ENCODE measurements at places on chromosomes 1 and 21.

DNA sequence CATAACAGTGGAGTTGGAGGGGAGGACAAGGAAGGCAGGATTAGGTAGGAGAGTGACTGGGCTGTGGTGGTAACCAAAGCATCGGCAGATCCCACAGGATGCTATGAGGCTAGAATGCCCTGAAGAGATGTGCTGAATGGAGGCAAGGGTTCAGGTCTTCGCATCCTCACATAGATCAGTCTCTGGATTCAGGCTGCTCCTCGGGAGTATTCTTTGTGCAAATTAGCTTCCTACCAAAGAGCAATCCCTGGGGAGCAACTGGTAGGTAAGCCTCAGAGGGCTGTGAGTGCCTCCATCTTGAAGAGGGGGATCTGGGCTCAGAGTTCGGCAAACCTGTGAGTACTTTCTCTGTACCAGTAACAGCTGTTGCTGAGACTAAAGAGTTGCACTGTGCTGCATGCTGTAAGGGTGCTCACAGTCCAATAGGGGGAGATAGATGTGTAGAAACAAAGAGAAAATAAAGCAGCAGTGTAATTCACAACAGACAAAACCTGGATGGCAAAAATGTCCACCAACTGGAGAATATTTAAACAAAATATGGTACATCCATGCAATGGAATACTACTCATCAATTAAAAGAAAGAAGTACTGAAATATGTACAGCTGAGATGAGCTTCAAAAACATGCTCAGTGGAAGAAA is 322.4 kb upstream of the DEPDC1 start:
- peak; percentile 39 for ATAC-seq

- ATAC-seq: peak; percentile 55
These were observed 81.8 kb downstream of the CDC7 start for GRCh38 chr1:91582431-91582921.

DNA sequence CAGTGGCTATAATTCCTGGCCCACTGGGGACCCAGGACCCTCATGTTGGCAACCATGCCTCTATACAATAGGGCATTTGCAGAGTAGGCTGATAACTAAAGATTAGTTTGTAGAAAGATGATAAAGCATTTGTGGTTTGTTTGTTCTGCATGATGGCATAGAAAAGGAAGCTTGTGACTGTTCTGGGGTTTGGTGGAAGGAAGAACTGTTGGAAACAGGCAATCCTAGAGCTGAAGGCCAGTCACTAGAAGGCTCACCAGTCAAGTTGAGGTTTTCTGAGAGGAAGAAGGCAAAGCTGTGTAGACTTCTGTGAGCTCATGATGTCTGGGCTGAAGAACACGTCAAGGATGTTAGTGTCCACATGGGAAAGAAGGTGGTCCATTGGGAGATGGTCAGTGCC is 140.3 kb upstream of the VANGL1 start:
- no peak for ATAC-seq

GRCh38 chr21:15520811-15521643 is 208.8 kb upstream of the USP25 start:
- peak; percentile 66 for ATAC-seq

DNA sequence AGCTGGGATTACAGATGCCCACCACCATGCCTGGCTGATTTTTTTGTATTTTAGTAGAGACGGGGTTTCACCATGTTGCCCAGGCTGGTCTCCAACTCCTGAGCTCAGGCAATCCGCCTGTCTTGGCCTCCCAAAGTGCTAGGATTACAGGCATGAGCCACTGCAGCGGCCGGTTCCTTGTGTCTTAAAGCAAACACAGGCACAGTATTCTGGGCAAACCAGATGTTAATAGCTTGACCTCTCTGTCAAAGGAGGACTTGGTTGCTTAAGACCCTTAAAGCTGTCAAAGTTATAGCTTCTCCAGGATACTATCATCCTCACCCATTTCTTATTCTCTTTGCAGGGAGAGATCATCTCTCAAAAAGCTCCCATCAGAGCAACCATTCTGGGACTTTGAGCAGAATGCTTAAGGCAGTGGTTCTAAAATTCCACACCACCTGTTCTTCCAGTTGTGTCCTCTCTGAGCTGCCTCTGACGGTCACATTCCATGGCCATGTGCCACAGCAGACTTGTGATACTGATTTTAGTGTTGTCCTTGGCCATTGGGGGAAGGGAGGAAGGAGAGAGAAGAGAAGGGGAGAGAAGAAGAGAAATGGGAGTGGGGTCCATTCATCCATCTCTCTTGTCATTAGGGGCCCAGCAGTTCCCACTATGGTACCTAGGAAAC is 81.8 kb downstream of the PBX1 start:
- no peak for ATAC-seq

DNA sequence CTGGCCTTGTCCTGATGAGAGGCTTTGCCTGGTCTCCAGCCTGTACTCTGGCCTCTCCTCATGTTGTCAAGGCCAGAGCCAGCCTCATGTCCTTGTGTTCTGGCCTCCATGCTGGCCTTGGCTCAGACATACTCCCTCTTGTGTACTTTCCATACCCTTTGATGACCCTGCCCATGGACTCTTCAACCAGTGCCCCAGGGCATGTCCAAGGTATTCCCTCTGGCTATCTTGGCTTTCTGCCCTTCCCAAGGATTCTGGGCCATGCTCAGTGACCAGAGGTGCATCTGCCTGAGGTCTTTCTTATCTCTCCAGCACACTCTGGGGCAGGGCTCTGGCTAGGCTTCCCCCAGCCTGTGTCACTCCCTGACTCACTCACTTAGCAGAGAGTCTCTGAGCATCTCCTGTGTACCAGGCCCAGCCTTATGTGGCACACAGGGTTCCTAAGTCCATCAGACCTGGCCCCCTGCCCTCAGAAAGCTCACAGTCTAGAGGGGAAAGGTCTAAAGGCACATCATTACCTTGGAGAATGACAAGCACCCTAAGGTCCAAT is 141.4 kb upstream of the GRIK3 start:
- ATAC-seq: no peak

All from SK-N-SH treated with all-trans-retinoic acid at 6 μM for 48 hours (cell line).